Tibial nerve (tissue), 4 donors: ENCODE measurements at places on chromosomes 2 and 18. TPM values are rescaled to one million over a fixed set of nuclear protein-coding genes. Genes with fewer than 3 reads are reported as not detected.
A peak's percentile ranks its signal among the peaks of the same experiment; 100 is the strongest.

DNA sequence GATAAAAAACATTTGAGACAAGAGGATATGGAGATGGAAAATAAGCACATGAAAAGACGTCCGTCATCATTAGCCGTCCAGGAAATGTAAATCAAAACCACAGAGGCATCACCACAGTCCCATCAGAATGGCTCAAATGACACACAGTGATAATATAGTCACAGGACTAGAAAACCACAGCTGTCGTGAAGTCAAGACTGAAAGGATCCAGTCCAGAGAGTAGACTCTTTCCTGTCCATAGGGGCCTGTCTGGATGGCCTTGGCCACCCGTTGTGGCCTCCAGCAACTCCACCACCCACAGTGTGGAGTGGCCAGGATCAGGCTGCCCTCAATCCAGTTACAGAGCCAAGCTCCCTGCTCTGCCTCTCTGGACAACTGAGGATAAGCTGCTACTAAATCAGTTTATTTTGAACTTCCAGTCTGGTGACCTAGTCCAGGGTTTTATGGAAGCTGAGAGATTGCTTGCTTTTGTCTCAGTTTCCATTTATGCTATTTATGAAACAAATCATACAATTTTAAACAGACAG, 60.4 kb downstream of the RHOB start:
- no peak for DNase-seq
- H3K4me1 ChIP-seq = no peaks in the 10 kb centered on the region
- H3K27me3 ChIP-seq = no peaks in the 10 kb centered on the region
- H3K36me3 ChIP-seq = no peaks in the 10 kb centered on the region

GRCh38 chr2:20443276-20443920, 3.5 kb upstream of the RHOB start:
- peaks cover 7% of the 10 kb centered on the region for H3K36me3 ChIP-seq
- peaks cover 52% of the 10 kb centered on the region for H3K4me1 ChIP-seq

DNA sequence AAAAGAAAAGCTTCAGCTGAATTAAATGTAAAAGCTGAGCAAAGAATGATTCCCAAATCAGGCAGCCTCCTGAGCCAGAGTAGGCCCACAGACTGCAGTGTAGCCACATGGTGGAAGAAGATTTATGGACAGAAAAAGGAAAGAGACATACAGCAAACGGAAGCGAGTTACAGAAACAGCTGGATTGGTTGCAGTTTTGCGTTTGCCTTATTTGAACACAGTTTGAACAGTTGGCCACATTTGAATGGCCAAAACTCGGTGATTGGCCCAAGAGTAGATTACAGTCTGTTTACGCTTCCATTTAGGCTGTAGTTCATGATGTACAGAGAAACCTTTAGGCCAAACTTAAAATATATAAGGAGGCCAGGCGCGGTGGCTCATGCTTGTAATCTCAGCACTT, 35.1 kb downstream of the SH2D6 start:
- H3K4me1 ChIP-seq = no peaks in the 10 kb centered on the region
- no peak overlapping the region for H3K4me3 ChIP-seq
- H3K27ac ChIP-seq = no peak overlapping the region
- no peaks in the 10 kb centered on the region for H3K36me3 ChIP-seq

GRCh38 chr2:190674966-190675650, 26.2 kb downstream of the NAB1 start:
- no peaks in the 10 kb centered on the region for H3K4me1 ChIP-seq
- DNase-seq = no peak
- no peaks in the 10 kb centered on the region for H3K27me3 ChIP-seq

The DYNC2LI1 gene
- 35.0 TPM for total RNA-seq

The SMAD2 gene
- total RNA-seq = 34.8 TPM

GRCh38 chr2:238790833-238791230, 57.1 kb upstream of the TWIST2 start:
- no peak for DNase-seq
- H3K27ac ChIP-seq = no peak overlapping the region
- H3K27me3 ChIP-seq = no peaks in the 10 kb centered on the region

The LRRC30 gene
- not detected for total RNA-seq

The C18orf32 gene
- 22.2 TPM for total RNA-seq

DNA sequence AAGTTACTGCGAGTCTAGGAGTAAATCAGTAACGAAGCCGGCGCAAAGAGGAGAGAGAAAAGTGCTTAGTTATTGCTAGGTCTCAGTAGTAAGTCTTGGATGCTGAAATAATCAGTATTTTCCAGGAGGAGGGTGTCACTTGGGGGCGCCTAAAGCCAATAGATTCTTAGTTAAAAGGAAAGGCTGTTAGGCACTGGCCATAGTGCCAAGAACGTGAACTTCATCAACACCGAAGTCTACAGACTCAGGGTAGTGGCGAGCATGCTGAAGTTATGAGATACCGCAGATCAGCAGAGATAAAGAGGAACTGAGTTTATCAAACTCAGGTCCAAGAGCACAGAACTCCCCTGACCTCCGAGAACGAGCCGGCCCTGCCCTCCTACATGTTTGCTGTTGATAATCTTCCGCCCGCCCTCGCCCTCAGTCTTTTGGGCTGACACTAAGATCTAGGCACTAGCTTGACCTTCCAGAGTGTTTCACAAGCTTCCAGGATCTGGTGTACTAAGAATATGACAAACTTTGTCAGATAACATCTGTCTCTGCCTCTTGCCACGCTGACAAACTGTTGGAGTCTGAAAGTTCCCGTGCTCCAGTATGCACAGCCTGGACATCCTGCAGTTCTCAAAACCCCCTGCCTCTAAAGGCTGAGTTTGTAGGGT, 49.2 kb downstream of the CYB5A start:
- DNase-seq = no peak
- H3K36me3 ChIP-seq = no peaks in the 10 kb centered on the region
- H3K4me1 ChIP-seq = no peaks in the 10 kb centered on the region
- H3K4me3 ChIP-seq = no peak overlapping the region
- no peaks in the 10 kb centered on the region for H3K27me3 ChIP-seq
- no peak overlapping the region for H3K27ac ChIP-seq

The HOXD12 gene
- total RNA-seq = not detected

- H3K36me3 ChIP-seq = peaks cover 28% of the 10 kb centered on the region
- H3K27me3 ChIP-seq = no peaks in the 10 kb centered on the region
- H3K27ac ChIP-seq = no peak overlapping the region
- H3K4me1 ChIP-seq = no peaks in the 10 kb centered on the region
- DNase-seq = no peak
These were observed 44.9 kb downstream of the HDLBP start for GRCh38 chr2:241270531-241270930.

- H3K4me1 ChIP-seq = no peaks in the 10 kb centered on the region
- H3K36me3 ChIP-seq = no peaks in the 10 kb centered on the region
- no peak for DNase-seq
These were observed 191.3 kb downstream of the RPRM start for GRCh38 chr2:153287109-153287801.

GRCh38 chr2:203797276-203797675, 70.3 kb upstream of the CTLA4 start:
- H3K27me3 ChIP-seq = no peaks in the 10 kb centered on the region
- H3K4me1 ChIP-seq = no peaks in the 10 kb centered on the region
- no peaks in the 10 kb centered on the region for H3K36me3 ChIP-seq
- no peak for DNase-seq

GRCh38 chr2:96977631-96978195, 8.7 kb downstream of the FAM178B start:
- no peaks in the 10 kb centered on the region for H3K27me3 ChIP-seq
- no peak for DNase-seq
- no peak overlapping the region for H3K4me3 ChIP-seq
- H3K4me1 ChIP-seq = peaks cover 6% of the 10 kb centered on the region
- no peaks in the 10 kb centered on the region for H3K36me3 ChIP-seq

- H3K4me1 ChIP-seq = peaks cover 17% of the 10 kb centered on the region
- H3K27me3 ChIP-seq = no peaks in the 10 kb centered on the region
- no peaks in the 10 kb centered on the region for H3K36me3 ChIP-seq
- DNase-seq = no peak
- H3K4me3 ChIP-seq = no peak overlapping the region
These were observed 96.4 kb downstream of the COLEC12 start for GRCh38 chr18:404061-404636.

GRCh38 chr18:25422230-25422629, 70.3 kb upstream of the ZNF521 start:
- no peak overlapping the region for H3K4me3 ChIP-seq
- H3K27me3 ChIP-seq = no peaks in the 10 kb centered on the region
- DNase-seq = no peak
- no peaks in the 10 kb centered on the region for H3K36me3 ChIP-seq
- H3K4me1 ChIP-seq = no peaks in the 10 kb centered on the region

DNA sequence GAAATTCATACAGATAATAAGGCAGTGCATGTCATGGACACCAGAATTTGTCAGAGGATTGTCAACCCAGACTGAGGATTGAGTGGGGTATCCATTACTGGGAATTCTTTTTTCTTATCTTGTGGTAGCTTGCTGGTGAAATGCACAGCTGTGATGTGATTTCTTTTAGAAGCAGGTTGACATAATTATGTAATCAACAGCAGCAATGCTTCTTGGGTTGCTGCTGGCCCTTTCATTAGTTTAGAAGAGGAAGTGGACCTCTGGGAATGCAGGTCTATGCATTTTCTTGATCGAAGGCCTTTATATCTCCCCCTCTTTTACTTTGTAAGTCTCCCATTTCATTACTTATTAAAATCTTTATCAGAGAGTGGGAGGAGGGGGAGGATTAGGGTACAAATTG, 319.9 kb downstream of the AGPS start:
- H3K36me3 ChIP-seq = no peaks in the 10 kb centered on the region

- no peak overlapping the region for H3K27ac ChIP-seq
- no peaks in the 10 kb centered on the region for H3K36me3 ChIP-seq
- DNase-seq = no peak
- H3K4me1 ChIP-seq = no peaks in the 10 kb centered on the region
These were observed 191.5 kb upstream of the PARD3B start for GRCh38 chr2:204353823-204354222.

DNA sequence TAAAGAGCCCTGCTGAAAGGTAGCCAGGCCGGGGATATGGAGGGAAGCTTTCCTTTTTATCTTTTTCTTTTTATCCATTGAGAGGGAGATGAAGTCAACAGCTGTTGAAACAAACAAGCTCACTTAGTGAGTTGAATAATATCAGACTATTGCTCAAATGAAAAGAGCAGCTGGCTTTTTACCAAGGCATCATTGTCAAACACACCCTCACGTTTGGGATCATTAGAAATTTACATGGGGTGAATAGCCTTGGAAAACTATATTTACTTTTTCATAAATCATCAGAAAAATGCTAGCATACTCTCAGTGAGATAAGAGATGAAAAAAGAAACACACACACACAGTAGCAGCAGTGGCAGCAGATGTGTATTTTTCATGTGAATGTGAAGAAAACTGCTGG, 71.5 kb upstream of the HNMT start:
- no peak for DNase-seq
- H3K27me3 ChIP-seq = no peaks in the 10 kb centered on the region
- no peak overlapping the region for H3K27ac ChIP-seq
- H3K4me1 ChIP-seq = no peaks in the 10 kb centered on the region

DNA sequence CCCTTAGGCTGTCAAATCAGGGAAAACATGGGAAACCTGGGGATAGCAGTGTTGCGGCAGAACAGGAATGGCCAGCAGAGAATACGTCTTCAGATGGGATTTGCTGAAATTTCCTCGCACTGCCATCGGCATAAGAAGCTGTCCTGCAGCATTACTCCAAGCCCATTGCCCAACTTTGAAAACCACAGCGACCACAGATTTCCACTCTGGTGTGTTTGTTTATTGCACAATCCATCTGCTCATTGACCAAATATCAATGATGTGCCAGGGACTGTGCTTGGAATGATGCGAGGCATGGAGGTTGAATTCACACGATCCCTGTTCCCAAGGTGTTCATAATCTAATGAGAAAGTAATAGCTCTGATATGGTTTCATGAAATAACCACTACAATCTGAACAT, 383.3 kb upstream of the MYT1L start:
- no peak for DNase-seq
- no peaks in the 10 kb centered on the region for H3K36me3 ChIP-seq
- no peaks in the 10 kb centered on the region for H3K27me3 ChIP-seq
- H3K27ac ChIP-seq = no peak overlapping the region
- no peaks in the 10 kb centered on the region for H3K4me1 ChIP-seq
- H3K4me3 ChIP-seq = no peak overlapping the region

- no peak for DNase-seq
- no peak overlapping the region for H3K27ac ChIP-seq
- H3K27me3 ChIP-seq = no peaks in the 10 kb centered on the region
- no peak overlapping the region for H3K4me3 ChIP-seq
- H3K4me1 ChIP-seq = no peaks in the 10 kb centered on the region
- H3K36me3 ChIP-seq = no peaks in the 10 kb centered on the region
These were observed 17.7 kb upstream of the NFE2L2 start for GRCh38 chr2:177282181-177282641.

GRCh38 chr2:207077266-207077665, 88.5 kb downstream of the KLF7 start:
- peaks cover 12% of the 10 kb centered on the region for H3K4me1 ChIP-seq
- no peak overlapping the region for H3K4me3 ChIP-seq
- no peak for DNase-seq
- H3K36me3 ChIP-seq = peaks cover 4% of the 10 kb centered on the region
- no peaks in the 10 kb centered on the region for H3K27me3 ChIP-seq

- no peak overlapping the region for H3K27ac ChIP-seq
- no peaks in the 10 kb centered on the region for H3K4me1 ChIP-seq
- H3K4me3 ChIP-seq = no peak overlapping the region
- DNase-seq = no peak
- H3K27me3 ChIP-seq = no peaks in the 10 kb centered on the region
These were observed 10.8 kb upstream of the BUB1 start for GRCh38 chr2:110688594-110689091.

GRCh38 chr2:54543733-54544396, 87.7 kb downstream of the SPTBN1 start:
- H3K27me3 ChIP-seq = no peaks in the 10 kb centered on the region
- H3K4me3 ChIP-seq = no peak overlapping the region
- no peaks in the 10 kb centered on the region for H3K36me3 ChIP-seq
- H3K4me1 ChIP-seq = peaks cover 88% of the 10 kb centered on the region

DNA sequence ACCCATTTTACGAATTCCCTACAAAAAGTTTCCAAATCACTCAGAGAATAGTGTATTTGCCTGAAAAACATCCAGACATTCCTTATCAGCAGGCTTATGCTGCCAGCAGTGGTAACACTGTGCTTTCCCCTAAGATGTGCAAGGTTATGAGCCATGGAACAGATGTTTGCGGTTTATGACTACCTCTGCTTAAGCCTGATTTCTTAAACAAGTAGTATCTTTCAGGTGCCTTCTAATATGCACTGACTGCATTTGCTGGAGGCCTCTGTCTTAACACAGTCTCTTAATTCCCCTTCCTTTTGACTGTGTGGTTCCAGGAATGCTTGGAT, 54.8 kb downstream of the CDC42EP3 start:
- H3K4me3 ChIP-seq = no peak overlapping the region
- peaks cover 31% of the 10 kb centered on the region for H3K4me1 ChIP-seq
- no peaks in the 10 kb centered on the region for H3K27me3 ChIP-seq
- peak overlapping the region; percentile 84 for H3K27ac ChIP-seq
- no peaks in the 10 kb centered on the region for H3K36me3 ChIP-seq

GRCh38 chr2:233013027-233013461, at the start of gene NGEF:
Gene NGEF, minus strand, starts transcription at chr2:233013256. Its CDS starts 38,366 bp downstream, at chr2:232974890.
- H3K27me3 ChIP-seq = no peaks in the 10 kb centered on the region
- DNase-seq = no peak
- no peak within 1 kb of the TSS for H3K4me3 ChIP-seq
- no peaks in the 10 kb centered on the region for H3K36me3 ChIP-seq
- no peaks in the 10 kb centered on the region for H3K4me1 ChIP-seq

The SLC4A1AP gene
- 30.3 TPM for total RNA-seq
